ENCODE measurements at places on chromosomes 4 and X.

- no peak for DNase-seq
These were observed 117.8 kb downstream of the RASGEF1B start for GRCh38 chr4:81353861-81354260.

DNA sequence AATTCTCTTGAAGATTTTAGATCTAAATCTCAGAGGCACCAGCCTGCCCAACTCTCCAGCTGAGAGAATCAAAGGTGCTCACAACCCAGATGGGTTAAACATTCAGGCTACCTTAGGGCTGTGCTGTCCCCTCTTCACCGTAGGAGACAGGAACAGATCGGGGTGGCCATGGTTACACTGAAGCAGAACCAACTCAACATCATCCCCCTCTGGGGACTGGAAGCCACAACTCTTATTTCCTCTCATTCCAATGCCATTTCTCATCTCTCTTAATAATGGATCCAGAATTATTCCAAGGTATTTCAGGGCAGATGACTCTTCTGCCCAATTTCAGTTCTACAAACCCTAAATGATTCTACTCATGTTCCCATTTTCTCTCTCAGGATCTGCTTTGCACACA is 109.7 kb downstream of the NKX6-1 start:
- DNase-seq, result no peak

DNA sequence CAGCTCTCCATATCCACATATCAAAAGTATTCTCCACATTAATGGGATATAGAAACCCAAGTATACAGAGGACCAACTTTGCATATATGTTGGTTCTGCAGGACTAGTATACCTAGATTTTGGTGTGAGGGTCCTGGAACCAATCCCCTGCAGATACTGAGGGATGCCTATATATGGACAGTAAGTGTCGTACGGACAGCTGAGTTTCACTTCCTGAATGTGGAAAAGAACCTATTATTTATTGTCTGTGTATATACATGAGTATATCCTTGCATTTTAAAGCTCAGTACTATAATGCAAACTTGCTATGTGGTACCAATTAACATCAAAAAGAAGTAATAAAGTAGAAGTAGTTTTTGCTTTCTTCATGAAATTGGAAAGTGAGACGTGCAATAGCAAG is 101.9 kb downstream of the FBXW7 start:
- DNase-seq, result no peak

DNA sequence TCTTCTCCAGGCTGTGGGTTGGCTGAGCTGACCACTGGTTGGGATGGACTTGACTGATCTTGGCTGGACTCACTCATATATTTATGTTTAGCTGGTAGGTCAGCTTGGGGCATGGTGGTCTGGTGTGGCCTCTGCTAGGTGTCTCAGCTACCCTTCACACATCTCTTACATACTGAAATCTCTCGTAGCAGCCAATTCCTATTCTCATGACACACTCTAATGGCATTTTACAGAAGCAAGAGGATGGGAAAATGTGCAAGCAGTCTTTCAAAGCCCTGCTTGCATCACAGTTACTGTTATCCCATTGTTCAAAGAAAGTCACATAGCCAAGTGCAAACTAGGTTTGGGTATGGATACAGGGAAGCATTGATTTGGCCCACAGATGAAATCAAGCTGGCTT is 55.5 kb upstream of the PCDH18 start:
- DNase-seq, result no peak

GRCh38 chr4:8270912-8271815 is 1.6 kb downstream of the HTRA3 start:
- DNase-seq, result no peak

GRCh38 chrX:70219938-70220764 is 14.3 kb upstream of the AWAT1 start:
- DNase-seq, result no peak

- peak; percentile 66 for DNase-seq
These were observed at the start of gene IL3RA for GRCh38 chrX:1336331-1336943. Gene IL3RA, plus strand, starts transcription at chrX:1336785. Its CDS starts 4,981 bp downstream, at chrX:1341766.

DNA sequence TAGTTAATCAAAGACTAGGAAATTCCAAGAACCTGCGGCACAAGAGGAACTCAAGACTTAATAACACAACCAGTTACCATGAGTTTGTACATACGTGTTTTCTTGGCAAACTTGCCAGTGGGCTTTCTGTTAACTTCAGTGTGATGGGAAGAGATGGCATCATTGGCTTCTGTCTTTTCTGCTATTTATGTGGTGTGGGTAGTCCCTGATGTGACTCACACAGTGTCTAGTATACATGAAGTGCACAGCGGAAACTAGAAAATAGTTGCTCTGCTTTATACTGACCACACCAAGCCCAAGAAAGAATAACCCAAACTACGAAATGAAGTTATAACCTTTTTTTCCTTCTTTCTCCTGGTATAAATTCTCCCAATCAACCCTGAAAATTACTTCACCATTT is 24.5 kb downstream of the DAPP1 start:
- DNase-seq, result no peak

GRCh38 chrX:86171366-86171765 is 23.1 kb downstream of the DACH2 start:
- DNase-seq, result no peak

DNA sequence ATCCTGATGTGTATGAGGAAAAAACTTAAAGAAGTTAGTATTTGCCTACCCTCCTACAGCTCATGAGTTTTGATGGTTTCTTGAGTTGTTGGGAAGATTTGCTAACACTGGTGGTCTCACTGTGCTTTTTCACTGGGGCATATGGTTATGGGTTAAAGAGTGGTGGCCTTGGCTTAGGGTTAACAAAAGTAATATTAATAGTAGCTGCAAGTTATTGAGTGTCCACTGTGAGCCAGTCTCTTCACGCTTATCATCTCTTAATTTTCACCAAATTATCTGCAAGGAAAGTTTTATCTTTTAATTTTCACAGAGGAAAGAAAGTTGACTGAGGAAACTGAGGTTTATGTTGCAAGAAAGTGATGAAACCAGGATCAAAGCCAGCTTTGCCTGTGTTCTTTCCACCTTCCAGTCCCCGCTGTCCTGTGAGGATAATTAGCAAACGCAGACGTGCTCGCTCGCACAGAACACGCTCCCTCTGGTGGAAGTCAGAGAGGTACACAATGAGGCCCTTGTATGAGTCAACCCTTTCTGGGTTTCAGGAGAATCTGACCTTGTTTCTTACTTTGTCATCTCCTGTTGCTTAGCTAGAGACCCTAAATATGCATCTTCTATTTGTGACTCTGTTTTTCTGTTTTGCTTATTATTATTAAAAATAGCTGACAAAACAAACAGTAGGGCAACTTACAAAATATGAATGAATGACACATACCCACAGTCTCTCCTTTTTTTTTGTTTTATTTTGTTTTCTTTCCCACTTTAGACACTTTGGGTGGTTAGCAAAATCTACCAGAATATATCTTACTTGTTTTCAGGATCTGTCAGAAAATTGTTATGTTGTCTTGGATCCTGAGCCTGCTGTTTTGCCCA is 94.3 kb downstream of the DDIT4L start:
- no peak for DNase-seq

- DNase-seq, result no peak
These were observed 4.9 kb downstream of the OPHN1 start for GRCh38 chrX:68428431-68428830.

DNA sequence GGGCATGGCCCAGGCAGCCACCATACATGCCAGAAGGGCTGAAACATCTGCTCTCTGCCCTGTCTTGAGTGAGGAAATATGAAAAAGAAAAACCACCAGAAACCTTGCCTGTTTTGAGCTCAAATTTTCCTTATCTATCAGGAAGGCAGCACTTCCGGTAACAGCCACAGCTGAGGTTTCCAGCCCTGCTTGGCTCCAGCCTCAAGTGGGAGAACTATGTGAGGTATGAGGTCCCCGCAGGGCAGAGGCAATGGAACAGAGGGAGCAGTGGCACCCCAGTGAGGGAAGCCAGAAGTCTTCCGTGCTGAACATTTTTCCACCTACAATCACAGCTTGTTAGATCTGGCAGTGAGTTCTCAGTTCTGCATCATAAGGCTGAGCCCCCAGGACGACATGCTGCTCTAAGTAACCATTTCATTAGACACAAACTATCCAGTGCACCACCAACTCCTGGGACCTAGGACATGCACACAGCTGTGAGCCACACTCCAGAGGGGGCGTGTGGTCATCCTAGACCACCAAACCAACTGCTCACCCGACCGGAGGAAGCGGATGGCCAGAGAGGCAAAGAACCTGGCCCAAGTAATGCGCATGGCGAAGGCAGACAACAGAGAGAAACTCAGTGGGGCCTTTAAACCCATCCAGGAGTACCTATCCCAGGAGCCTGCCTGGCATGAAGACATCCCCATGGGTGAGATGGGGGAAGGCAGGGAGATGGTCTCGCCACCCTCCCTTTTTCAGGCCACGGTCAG is 22.6 kb downstream of the WDR1 start:
- DNase-seq, result peak; percentile 93

DNA sequence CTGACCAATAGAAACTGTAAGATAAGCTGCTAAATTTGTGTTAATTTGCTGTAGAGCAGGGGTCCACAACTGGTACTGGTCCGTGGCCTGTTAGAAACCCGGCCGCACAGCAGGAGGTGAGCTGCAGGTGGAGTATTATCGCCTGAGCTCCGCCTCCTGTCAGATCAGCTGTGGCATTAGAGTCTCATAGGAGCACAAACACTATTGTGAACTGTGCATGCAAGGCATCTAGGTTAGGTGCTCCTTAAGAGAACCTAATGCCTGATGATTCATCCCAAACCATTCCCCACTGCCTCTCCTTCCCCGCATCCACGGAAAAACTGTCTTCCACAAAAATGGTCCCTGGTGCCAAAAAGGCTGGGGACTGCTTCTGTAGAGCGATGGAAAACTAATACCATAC is 19.7 kb downstream of the FBXW7 start:
- no peak for DNase-seq

- DNase-seq, result no peak
These were observed 26.7 kb downstream of the OTC start for GRCh38 chrX:38379088-38379487.

- DNase-seq, result no peak
These were observed 153.5 kb downstream of the MGST2 start for GRCh38 chr4:139819082-139819481.

GRCh38 chrX:15468036-15468435 is 25.1 kb downstream of the PIR start:
- DNase-seq, result no peak

GRCh38 chr4:65805936-65806335 is 135.6 kb upstream of the EPHA5 start:
- no peak for DNase-seq

DNA sequence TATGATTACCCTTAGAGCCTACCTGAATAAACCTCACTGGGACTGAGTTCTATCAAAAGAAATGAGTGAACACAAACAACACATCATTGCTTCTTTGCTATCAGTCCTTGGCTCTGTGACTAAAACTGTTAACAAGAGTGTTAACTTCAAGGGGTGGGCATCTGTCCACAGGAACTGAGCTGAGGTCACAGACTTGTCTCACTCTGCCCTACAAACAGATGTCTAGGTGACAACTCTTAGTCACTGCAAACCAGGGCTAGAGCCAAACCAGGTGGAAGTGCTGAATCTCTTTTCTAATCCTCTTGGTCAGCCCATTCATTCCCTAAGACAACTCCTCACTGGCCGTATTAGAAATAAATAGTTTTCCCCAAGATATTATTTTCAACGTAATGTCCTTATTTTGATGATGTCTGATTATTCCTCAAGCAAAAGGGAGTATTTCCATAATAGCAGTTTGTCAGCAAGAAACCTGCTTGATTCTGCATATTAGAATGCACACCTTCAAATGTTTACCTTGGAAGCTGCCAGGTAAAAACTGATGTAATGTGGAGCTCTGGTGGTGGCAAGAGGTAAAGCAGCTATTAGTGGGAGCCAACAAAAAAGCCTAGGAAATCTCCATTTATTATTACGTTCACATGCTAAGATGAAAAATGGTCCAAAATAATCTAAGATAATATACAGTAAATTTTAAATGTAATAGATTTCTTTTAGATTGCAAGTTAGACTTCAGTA is 4.0 kb downstream of the COL25A1 start:
- no peak for DNase-seq

DNA sequence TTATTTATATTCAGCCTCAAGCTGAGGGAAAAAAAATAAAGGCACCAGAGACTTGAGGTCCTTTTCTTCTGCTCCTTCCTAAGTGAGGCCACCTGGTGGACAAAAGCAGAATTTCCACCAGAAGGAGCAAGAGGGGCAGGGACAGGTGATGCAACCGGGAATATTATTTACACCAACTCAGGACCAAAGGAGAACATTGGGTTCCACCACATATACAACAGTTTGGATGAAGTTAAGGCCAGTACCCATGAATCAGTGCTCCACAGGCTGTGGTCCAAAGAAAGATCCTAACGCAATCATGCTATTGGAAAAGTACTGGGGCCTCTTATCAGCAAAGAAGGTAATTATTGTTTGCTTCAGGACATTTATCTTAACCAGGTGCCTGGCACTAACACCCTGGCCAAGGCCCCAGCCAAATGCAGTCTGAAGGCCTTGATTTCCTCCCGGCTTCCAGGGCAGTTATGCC is 57.4 kb downstream of the TSC22D3 start:
- peak; percentile 53 for DNase-seq

DNA sequence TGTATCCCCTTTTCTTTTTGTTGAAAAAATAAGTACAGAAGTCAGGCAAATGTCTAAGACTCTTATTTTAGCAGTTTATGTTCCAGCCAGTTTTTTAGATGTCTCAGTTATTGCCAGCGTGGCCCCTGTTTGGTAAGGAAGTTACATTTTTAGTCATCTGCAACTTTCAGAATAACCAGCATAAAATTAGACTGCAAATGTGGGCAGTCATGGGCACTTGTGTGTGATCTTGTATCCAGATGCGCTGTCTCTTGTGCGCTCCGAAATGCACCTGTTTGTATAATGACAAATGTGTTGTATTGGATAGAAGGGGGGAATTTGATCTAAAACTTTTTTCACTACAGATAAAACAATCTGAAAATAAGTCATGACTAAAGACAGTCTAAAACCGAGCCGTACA is 44.3 kb upstream of the CLCN4 start:
- DNase-seq, result peak; percentile 10

DNA sequence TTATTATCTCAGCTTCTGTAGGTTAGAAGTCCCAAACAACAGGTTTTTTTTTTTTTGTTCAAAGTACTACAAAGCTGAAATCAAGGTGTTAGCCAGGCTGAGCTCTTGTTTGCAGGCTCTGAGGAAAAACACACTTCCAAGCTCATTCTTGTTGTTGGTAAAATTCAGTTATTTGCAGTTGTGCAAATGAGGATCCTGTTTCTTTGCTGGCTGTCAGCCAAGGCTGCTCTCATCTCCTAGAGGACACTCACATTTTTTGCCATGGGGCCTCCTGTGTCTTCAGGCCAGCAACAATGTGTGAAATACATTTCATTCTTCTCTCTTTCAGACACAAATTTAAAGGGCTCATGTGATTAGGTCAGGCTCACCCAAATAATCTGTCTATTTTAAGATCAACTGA is 60.3 kb upstream of the HSD17B10 start:
- DNase-seq, result peak; percentile 11

DNA sequence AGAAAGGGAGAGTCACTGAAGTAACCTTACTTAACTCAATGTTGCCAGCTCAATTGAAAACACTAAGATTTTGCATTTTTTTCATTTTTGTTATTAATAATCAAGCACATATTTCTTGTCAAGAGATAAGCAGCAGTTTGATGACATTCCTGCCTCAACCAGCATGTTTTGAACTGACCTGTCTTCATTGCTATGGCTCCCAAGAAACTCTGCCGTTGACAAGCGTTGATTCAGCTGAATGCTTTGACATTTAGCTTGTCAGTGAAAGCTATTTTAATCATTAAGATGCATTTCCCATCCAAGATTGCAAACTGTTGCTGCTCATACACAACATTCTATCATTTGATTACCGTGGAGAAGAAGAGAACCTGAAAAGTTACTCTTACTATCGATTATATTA is 5.9 kb downstream of the NAA11 start:
- no peak for DNase-seq

- no peak for DNase-seq
These were observed 187.9 kb downstream of the EPHA5 start for GRCh38 chr4:65482410-65482809.

GRCh38 chrX:15269618-15270521 is at the start of gene ASB9:
Gene ASB9, minus strand, starts transcription at chrX:15270083. Its CDS starts 209 bp downstream, at chrX:15269874.
- peak; percentile 1 for DNase-seq

Measured in bone marrow (tissue), 2 donors.